Anterior cingulate cortex (tissue), 58 donors: ENCODE measurements at places on chromosomes 1 and 21.

DNA sequence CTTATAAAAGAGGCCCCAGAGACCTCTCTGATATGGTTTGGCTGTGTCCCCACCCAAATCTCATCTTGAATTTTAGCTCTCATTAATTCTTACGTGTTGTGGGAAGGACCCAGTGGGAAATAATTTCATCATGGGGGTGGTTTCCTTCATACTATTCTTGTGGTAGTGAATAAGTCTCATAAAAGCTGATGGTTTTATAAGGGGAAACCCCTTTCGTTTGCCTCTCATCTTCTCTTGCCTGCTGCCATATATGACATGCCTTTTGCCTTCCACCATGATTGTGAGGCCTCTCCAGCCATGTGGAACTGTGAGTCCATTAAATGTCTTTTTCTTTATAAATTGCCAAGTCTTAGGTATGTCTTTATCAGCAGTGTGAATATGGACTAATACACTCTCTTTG is 22.5 kb upstream of the NEK7 start:
- no peak for DNase-seq

GRCh38 chr1:197750366-197750765 is 24.9 kb downstream of the DENND1B start:
- DNase-seq: no peak

DNA sequence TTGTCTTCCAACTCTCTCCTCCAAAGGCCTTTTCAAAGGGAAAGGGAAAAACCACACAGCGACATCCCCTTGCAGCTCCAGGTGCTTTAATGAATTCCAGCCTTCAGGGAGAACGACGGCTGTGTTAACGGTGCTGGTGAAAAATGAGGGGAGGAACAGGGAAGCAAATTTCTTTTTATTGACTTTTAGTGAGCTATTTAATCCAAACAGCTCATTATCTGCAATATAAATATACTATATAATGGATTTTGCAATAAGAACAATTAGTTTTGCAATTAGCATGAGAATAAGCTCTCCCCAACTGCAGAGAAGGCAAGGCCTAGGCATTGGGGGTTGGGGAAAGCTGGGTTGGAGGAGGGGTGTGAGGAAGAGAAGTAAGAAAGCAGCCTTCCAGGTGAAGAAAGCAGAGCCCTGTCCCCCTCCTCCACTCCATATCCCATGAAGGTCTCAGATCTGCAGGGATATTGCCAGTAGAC is 159.0 kb upstream of the ZC3H12A start:
- no peak for DNase-seq

DNA sequence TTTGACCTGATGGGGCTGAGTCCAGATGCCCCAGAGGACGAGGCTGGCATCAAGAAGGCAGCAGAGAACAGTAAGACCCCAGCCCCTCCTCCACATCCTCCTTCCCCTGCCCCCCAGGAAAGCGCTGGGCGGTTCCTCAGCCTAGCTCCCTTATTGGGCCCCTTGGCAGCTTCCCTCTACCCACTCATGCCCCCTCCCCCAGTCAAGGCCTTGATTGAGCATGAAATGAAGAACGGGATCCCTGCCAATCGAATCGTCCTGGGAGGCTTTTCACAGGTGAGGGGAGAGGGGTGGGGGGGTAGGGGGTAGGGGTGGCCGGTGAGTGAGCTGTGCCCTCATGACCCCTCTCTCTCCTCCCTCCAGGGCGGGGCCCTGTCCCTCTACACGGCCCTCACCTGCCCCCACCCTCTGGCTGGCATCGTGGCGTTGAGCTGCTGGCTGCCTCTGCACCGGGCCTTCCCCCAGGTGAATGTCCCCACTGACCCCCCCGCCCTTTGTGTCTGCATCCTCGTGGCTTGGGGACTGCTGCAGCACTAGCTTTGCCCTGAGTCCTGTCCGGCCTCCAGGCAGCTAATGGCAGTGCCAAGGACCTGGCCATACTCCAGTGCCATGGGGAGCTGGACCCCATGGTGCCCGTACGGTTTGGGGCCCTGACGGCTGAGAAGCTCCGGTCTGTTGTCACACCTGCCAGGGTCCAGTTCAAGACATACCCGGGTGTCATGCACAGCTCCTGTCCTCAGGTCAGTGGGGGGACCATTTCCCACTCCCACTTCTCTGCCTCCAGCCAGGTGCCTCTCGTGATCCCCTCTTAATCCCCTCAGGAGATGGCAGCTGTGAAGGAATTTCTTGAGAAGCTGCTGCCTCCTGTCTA is 3.2 kb downstream of the LYPLA2 start:
- DNase-seq: no peak

- DNase-seq: no peak
Observed at GRCh38 chr1:156726549-156727226, 1.6 kb upstream of the METTL25B start.

- DNase-seq: peak; percentile 50
Observed at GRCh38 chr1:12450090-12450755, 167.8 kb downstream of the DHRS3 start.
